ENCODE measurements at places on chromosomes 2 and 18.
A peak's percentile ranks its signal among the peaks of the same experiment; 100 is the strongest.

DNA sequence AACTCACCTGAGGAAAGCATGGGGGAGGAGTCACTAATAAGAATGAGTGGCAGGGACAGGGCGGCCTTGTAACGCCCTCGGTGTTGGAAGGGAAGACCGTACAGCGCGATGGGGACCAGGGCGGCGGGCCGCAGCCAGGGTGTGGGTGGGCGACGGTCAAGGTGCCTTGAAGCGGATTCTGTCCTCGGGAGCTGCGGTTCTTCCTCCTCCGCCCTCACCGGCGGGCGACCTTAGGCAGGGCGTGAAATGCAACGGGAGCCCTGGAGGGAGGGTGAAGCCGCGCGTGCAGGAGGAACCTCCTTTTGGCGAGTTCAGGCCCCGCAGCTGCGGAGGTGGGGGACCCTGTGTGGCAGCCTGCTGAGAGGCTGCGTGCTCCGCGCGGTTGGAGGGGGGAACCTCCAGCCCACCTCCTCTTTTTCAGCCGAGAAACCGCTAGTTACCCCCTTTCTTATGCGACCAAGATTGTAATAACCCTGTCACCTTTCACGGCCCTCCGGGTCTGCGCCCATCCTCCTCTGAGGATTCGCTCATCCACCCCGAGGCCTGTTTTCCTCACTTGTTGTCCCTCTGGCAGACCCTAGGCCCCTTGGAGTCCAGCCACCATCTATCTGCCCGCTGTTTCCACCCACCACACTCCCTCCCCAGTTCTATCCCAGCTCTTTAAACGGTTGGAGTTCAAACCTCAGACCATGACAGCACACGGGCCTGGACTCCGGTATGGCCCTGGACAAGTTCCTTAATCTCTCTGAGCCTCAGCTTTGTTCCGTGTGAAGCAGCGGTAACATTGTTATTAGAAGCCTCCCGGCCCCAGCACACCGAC is 823 bp upstream of the RNU2-63P start:
- DNase-seq = no peak

- peak; percentile 5 for DNase-seq
These were observed 5.5 kb upstream of the CCDC74A start for GRCh38 chr2:131521961-131522781.

GRCh38 chr18:32114293-32114942 is 22.7 kb downstream of the RNF138 start:
- DNase-seq = no peak

GRCh38 chr2:15169326-15170069 is 391.6 kb downstream of the NBAS start:
- DNase-seq = peak; percentile 96

- DNase-seq = peak; percentile 27
These were observed 199.9 kb upstream of the FN1 start for GRCh38 chr2:215635788-215636139.

GRCh38 chr2:70084973-70085710 is 2.1 kb upstream of the PCBP1 start:
- no peak for DNase-seq

DNA sequence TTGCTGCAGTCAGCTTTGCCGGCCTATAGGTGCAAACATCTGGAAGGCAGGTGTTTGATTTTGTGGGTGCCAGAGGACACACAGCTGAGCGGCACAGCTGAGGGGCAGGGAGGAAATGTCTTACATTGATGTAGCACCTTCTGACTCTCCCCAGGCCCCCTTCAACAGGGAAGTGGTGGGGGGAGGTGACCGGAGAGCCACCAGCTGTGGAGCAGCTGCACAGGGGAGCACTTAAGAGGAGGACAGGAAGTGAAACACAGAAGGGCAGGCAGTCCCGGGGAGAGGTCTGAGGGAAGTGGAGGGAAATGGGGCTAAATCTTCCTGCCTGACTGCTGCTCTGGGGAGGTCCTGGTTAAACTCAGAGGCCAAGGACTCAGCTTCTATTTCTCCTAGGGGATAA is 409.1 kb downstream of the TNS1 start:
- no peak for DNase-seq

- DNase-seq = no peak
These were observed 36.4 kb upstream of the GAREM1 start for GRCh38 chr18:32507093-32507492.

GRCh38 chr18:9177031-9177430 is 40.5 kb downstream of the ANKRD12 start:
- DNase-seq = no peak

DNA sequence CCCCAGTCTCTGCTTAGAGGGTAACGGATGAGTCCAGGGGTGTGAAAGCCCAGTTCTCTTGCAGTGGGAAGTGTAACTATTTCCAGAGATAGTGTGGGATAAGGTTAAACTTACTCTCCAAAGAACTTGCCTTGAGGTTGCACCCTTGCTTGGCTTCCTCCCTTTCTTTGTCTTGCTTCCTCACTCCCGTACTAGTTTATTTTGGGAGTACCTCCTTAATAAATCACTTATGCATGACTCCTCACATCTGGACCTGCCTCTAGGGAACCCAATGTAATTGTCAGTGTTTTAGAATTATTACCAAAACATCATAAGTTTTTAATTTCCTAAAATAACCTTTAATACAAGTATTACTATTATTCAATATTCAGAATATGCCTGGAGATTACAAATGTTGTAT is 35.2 kb downstream of the CPO start:
- DNase-seq = no peak

GRCh38 chr18:6625481-6625880 is 104.0 kb upstream of the ARHGAP28 start:
- DNase-seq = no peak

- no peak for DNase-seq
These were observed 86.6 kb upstream of the AFF3 start for GRCh38 chr2:100228967-100229366.

DNA sequence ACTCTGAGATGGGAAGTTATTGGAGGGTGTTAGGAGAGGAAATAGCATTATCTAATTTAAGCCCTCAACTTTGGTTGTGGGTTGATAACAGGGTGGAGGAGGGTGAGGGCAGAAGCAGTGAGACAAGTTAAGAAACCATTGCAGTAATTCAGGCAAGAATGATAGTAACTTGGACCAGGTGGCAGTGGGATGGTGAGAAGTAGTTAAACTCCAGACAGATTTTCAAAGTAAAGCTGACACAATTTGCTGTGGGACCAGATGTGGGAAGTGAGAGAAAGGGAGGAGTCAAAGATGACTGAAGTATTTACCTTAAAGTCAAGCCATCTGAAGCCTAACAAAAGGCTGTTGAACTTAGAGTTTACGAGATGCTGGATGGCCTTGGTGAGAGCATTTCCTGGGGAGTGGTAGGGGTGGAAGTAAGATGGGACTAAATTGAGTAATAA is 163.2 kb upstream of the KLF7 start:
- DNase-seq = no peak

- DNase-seq = peak; percentile 69
These were observed 35.8 kb downstream of the CIB4 start for GRCh38 chr2:26605195-26605998.

GRCh38 chr2:42223067-42223854 is 54.1 kb downstream of the EML4 start:
- DNase-seq = no peak

GRCh38 chr2:194700726-194701125 is 956.3 kb upstream of the SLC39A10 start:
- no peak for DNase-seq

GRCh38 chr2:181904022-181904632 is 12.6 kb downstream of the ITPRID2 start:
- DNase-seq = peak; percentile 29

GRCh38 chr2:136008205-136008865 is 22.9 kb upstream of the DARS1 start:
- no peak for DNase-seq

DNA sequence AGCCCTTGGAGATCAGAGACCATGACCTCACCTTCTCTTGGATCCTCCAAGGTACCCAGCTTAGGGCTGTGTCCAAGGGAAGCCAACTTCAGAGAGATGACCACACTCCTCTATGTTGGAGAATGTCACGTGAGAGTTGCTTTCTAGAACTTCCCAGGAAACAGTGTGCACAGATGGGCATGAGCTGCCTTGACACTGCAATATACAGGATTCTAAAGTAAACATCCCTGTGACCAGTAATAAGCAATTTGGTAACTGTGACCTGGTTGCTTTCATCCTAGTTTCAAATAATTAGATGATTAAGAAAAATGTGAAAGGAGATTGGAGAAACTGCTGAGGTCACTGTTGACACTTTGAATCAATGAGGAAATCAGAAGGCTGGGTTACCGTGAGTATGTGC is 181.1 kb upstream of the EPAS1 start:
- DNase-seq = peak; percentile 2

- DNase-seq = peak; percentile 10
These were observed 197.1 kb downstream of the BCL11A start for GRCh38 chr2:60356346-60356745.

- DNase-seq = no peak
These were observed 98.2 kb downstream of the ZNF521 start for GRCh38 chr18:25253779-25254178.

DNA sequence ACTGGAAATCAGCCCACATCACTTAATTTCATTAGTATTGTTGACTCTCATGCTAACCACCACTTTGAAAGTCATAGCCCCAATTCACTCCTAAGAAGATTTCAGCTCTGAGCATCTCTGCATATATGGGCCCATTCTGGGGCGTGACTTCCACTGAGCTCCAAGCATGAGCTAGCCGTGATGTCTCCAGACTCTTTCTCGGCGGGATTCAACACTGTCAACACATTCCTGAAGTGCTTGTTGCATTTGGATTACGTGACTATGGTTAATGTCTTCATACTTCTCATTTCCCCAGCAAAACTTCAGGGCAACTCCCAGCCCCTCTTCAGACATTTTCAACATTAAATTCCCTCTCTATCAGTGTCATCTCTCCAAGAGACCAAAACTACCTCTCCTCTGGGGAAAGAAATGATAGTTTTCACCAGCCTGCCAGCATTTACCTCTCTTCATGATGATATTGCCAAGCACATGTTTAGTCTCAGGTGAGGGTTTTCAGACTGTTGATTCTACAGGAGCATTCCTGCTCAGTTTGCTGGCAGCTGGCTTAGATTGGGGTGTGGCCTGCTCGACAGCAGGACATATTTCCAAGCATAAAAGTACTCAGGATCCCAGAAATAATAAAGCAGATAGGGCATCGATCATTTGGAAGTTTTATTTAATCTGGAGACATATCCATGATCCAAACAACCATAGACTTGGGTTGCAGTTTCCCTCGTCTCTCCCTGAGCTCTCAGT is 81.7 kb downstream of the FEZ2 start:
- DNase-seq = peak; percentile 80

DNA sequence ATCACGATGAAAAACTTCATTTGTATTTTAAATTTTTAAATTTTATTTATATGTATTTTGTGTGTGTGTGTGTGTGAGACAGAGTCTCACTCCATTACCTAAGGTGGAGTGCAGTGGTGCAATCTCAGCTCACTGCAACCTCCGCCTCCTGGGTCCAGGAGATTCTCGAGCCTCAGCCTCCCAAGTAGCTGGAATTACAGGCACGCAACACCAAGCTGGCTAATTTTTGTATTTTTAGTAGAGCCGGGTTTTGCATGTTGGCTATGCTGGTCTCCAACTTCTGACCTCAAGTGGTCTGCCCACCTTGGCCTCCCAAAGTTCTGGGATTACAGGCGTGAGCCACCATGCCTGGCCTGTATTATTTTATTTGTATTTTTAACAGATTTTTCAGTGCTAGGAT is 45.8 kb upstream of the WIPF1 start:
- DNase-seq = no peak

- DNase-seq = no peak
These were observed 83.5 kb downstream of the OSBPL6 start for GRCh38 chr2:178277741-178278197.

DNA sequence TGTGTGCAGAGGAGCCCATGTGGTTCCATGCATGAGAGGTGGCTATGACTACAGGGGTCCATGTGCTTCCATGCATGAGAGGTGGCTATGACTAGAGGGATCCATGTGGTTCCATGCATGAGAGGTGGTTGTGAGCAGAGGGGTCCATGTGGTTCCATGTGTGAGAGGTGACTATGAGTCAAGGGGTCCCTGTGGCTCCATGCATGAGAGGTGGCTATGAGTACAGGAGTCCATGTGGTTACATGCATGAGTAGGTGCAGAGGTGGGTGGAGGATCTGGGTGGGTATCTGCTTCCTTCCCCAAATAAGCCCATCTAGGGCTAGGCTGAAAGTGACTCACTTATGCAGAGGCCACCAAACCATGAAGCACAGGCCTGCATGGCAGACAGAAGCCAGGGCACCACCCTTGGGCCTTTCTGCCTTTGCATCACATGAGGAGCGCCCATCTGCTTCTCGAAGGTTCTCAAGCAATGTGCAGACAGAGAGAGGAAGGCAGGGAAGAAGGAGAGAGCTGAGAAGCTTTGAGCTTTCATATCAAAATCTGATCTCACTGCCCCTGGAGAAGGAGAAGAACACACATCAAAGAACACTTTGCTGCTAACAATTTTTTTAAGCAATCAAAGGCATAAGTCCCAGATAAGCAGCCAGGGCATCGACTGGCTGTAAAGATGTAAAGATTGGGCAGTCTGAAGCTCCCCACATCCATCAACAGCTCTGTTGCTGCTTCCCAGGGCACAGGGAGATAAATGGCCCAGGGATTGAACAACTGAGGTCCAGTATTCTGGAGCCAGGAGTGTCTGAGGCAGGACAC is 137.6 kb downstream of the TNS1 start:
- no peak for DNase-seq

GRCh38 chr2:108776475-108776874 is 10.1 kb upstream of the CCDC138 start:
- no peak for DNase-seq

GRCh38 chr2:176484838-176485237 is 215.6 kb downstream of the MTX2 start:
- peak; percentile 47 for DNase-seq

GRCh38 chr2:33958591-33958990 is 359.5 kb upstream of the FAM98A start:
- no peak for DNase-seq

Data from AG08395 (cell line).